ENCODE measurements at places on chromosomes 3 and 15. TPM values are rescaled to one million over a fixed set of nuclear protein-coding genes. Genes with fewer than 3 reads are reported as not detected.

The P2RY13 gene
- total RNA-seq, result not detected

- peak; percentile 81 for DNase-seq
- peaks cover 30% of the 10 kb centered on the region for H3K4me1 ChIP-seq
- peak overlapping the region; percentile 68 for H3K27ac ChIP-seq
- H3K27me3 ChIP-seq, result no peaks in the 10 kb centered on the region
- peak overlapping the region; percentile 76 for H3K4me3 ChIP-seq
Measured at GRCh38 chr3:194139071-194139813, 3.3 kb downstream of the HES1 start.

The SPATA12 gene
- total RNA-seq, result 0.16 TPM

The ACKR2 gene
- 4.1 TPM for total RNA-seq

The IL5RA gene
- total RNA-seq, result 0.23 TPM

- H3K4me3 ChIP-seq, result no peak overlapping the region
- H3K36me3 ChIP-seq, result no peaks in the 10 kb centered on the region
Measured at GRCh38 chr15:52436981-52437380, 91.7 kb downstream of the MYO5A start.

DNA sequence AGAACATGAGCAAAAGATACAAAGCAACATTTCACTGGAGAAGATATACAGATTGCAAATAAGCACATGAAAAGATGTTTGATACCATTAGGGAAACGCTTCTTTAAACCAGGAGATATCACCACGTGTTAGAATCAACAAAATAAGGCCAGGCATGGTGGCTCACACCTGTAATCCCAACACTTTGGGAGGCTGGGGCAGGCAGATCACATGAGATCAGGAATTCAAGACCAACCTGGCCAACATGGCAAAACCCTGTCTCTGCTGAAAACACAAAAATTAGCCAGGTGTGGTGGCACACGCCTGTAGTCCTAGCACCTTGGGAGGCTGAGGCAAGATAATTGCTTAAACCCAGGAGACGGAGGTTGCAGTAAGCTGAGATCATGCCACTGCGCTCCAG, 20.5 kb upstream of the MUC20 start:
- H3K27ac ChIP-seq, result no peak overlapping the region
- H3K27me3 ChIP-seq, result no peaks in the 10 kb centered on the region
- H3K36me3 ChIP-seq, result no peaks in the 10 kb centered on the region
- peaks cover 7% of the 10 kb centered on the region for H3K4me1 ChIP-seq
- no peak for DNase-seq
- H3K4me3 ChIP-seq, result no peak overlapping the region

DNA sequence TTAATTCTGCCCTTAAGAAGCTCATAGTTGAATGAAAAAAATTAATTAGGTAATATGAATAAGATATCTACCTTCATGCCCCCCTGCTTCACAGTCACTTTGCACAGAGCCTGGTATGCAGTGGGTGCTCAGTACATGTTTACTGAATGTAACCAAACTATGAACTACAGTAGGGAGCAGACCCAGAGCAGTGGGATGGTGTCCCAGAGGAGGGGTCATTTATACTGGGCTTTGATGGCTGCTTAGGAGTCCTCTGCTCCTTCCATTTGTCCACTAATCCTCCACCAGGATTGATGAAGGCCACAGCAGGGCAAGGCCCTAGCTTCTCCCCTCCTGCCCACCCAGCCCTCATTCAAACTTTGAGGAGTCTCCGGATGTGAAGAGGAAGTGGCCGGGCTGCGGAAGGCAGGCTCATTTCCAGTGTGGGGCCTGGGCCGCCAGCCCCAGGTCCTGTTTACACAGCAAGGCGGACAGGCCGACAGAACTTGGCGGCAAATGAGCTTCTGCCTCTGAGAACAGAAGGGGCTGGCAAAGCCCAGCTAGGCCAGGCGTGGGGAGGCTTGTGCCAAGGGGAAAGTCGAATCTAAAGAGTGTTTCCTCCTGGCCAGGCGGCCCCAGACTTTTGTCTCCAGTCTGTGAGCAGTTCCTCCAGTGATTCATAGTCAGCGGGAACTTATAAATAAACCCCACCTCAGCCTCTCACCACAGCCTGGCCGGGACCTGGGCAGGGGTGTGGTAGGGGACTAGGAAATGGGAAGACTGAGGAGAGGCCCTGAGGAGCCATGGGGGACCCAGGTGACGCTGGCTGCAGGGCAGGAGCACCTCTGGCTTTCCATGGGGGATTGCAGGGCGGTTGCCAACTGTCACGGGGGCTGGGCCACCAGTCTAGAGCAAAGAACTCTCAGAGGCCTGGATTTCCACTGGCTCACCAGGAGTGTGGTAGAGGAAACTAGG, 51.6 kb upstream of the LCTL start:
- no peaks in the 10 kb centered on the region for H3K27me3 ChIP-seq
- H3K4me3 ChIP-seq, result no peak overlapping the region
- peaks cover 16% of the 10 kb centered on the region for H3K4me1 ChIP-seq
- no peak overlapping the region for H3K27ac ChIP-seq
- no peaks in the 10 kb centered on the region for H3K36me3 ChIP-seq
- no peak for DNase-seq

The ATP13A5 gene
- total RNA-seq, result not detected

GRCh38 chr3:170792471-170792870, 77.5 kb downstream of the RPL22L1 start:
- H3K36me3 ChIP-seq, result no peaks in the 10 kb centered on the region
- H3K27me3 ChIP-seq, result no peaks in the 10 kb centered on the region
- H3K4me1 ChIP-seq, result no peaks in the 10 kb centered on the region
- no peak overlapping the region for H3K4me3 ChIP-seq

DNA sequence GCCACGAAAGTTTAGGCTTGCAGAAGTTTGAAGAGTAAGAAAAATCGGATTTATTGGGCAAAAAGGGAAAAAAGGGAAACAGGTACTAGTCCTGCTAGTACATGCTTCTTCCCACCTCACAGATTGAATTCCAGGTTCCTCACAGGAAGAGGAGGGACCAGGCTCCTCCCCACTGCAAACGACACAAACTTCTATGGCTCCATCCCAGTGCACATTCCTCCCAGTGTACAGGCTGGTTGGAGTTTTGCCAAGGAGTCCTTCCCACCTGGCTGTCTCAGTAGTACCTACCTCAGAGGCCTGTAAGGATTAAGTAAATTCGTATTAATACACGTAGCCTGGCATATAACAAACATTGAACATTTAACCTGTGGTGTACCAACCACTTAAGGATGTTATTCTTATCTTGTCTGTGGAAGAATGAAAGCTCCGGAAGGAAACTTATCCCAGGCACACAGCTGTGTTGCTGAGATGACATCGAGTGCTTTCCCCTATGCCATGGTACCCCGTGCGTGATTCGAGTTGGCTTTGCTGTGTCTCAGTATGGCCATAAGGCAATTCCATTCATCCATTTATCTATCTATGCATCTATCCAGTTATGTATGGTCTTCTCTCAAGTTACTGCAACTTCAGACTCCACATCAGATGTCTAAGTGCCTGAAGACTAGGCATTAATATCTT, 294.3 kb downstream of the LRTM1 start:
- no peaks in the 10 kb centered on the region for H3K4me1 ChIP-seq
- DNase-seq, result no peak
- H3K36me3 ChIP-seq, result no peaks in the 10 kb centered on the region
- no peak overlapping the region for H3K4me3 ChIP-seq

GRCh38 chr3:74420538-74421124, 193.8 kb downstream of the CNTN3 start:
- H3K4me1 ChIP-seq, result no peaks in the 10 kb centered on the region
- no peak for DNase-seq
- H3K27ac ChIP-seq, result no peak overlapping the region
- no peaks in the 10 kb centered on the region for H3K27me3 ChIP-seq
- no peak overlapping the region for H3K4me3 ChIP-seq
